Stimulated activated CD8-positive, alpha-beta memory T cell treated with anti-CD3 and anti-CD28 coated beads, Interleukin-4, amount 100 ng/mL, for 4 hours (primary cell): ENCODE measurements at places on chromosomes 13 and 19.

DNA sequence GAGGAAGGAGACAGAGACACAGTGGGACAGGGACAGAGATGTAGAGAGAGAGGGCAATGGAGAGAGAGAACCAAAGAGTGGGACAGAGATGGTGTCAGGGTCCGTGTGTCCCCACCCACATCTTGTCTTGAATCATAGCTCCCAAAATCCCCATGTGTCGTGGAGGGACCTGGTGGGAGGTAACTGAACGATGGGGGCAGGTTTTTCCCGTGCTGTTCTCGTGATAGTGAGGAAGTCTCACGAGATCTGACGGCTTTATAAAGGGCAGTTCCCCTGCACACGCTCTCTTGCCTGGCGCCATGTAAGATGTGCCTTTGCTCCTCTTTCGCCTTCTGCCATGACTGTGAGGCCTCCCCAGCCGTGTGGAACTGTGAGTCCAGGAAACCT is 7.5 kb upstream of the PLA2G4C start:
- DNase-seq = no peak

DNA sequence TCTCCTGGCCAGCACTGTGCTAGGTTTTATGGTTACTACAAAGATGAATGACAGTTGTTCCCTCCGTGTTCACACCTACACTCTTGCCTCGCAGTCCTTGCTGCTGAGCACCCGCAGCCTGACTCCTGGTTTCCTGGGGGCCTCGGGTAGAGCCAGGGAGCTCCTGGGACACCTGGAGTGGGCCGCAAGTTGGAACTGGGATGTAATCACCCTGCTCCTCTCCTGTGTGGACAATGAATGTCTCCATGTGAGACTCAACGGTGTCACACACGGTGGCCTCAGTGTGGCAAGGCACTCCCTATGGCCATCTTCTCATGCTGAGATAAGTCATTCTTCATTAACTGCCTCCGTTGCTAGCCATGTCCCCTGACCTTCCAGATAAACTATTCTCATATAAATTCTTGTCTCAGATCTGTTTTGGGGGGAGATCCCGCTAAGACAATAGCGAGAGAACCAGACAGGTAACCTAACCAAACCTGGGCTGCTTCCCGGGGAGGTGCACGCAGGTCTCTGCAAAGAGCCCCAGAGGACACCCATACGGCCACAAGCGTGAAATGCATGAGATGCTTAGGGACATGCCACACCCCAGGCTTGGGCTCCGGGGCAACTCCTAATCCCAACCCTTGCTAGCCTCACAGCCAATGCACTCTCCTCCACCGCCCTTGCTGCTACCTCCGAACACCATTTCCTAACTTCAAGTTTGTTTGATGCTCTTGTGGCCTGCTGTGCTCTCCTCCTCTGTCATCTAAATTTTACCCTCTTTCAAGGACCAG is 87.2 kb upstream of the IRS2 start:
- no peak for DNase-seq

DNA sequence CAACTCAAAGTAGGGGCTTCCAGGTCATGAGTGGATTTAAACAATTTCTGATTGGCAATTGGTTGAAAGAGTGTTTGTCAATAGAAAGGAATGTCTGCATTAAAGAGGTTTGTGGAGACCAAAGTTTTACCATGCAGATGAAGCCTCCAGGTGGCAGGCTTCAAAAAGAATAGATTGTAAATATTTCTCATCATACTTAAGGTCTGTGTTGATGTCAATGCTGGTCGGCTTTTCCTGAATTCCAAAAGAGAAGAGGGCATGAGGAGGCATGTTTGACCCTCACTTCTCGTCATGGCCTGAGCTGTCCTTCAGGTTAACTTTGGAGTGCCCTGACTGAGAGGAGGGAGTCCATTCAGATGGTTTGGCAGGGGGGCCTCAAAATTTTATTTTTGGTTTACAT is 125.4 kb upstream of the RFC3 start:
- no peak for DNase-seq

DNA sequence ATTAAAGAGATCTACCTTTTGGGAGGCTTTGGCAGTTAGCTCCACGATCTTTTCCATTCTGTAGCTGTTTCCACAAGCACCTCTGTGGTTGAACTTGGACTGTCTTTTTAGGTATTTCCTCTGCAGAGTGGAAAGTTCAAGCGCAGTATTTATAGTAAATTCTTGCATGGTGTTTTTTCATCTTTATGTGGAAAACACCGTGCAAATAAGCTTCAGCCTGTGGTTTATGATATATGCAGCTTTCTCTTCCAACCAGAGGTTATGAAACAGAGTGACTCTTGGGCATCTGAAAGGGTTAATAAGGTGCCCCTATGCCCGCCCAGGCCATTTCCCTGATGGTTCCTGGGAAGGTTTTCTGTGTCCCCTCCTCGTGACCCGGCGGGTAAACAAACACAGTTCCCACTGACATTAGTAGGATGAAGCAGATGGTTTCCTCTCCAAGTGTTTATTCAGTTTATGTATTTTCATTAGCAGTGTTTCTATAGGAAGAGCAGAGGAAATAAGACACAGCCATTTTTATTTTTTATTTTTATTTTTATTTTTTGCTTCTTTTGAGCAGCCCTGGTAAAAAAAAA is 39.7 kb upstream of the RNF113B start:
- DNase-seq = no peak

DNA sequence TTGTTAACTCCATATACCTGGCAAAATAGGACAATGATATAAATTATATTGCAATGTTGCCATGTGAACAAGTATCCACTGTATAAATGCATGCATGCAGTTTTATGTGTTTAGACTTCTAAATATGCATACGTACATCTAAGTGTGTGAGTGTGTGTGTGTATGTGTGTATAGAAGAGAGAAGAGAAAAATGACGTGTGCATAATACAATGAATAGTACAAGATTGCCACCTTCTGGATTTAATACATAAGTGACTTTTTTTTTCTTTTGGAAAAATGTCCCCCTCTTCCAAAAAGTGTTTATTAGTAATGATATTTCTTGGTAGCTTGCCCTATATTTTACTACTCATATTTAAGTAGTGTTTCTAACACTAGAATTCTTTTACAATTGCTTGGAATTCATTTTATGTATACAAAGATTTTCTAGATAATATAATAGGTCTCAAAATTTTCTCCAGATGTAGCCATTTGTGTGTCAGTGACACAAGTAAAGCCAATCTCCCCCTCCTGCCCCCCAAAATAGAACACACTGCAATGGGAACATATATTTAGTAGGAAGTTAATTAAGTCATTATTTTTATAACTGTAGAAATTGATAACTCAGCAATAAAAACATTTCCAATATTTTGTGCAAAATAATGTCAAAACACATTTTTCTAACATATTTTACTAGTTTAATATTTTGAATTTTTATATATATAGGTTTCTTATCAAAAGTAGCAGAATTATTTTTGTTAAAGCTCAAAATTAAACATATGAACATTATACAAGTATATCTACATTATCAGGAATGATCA is 783.3 kb upstream of the ATXN8OS start:
- no peak for DNase-seq

GRCh38 chr13:51916962-51917361 is 55.2 kb downstream of the CCDC70 start:
- DNase-seq = no peak

DNA sequence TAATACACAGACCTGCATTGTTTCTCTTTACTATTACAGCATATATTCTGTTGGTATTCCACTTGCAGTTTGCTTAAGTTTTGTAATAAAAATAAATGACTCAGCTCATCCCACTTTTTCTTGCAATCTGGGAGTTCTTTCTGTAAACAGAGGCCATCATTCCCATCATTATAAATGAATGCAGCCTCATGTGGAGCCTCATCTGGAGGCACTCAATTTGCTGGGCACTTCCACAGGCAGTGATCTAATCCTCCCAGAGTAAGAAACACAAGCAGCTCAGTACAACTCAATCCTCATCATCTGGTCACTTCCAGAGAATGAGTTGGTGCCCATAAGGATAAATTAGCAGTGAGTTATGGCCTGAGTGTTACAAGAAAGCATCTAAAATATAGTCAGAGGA is 2801.9 kb downstream of the PCDH9 start:
- DNase-seq = no peak

GRCh38 chr13:76917095-76917494 is 30.9 kb upstream of the KCTD12 start:
- DNase-seq = no peak

DNA sequence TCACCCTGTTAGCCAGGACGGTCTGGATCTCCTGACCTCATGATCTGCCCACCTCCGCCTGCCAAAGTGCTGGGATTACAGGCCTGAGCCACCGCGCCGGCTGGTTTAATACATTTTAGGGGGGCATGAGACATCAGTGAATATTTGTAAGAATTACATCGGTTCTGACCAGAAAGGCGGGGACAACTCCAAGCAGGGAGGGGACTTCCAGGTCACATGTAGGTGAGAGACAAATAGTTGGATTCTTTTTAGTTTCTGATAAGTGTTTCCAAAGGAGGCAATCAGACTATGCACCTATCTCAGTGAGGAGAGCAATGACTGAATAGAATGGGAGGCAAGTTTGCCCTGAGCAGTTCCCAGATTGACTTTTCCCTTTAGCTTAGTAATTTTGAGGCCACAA is 3.7 kb upstream of the ZNF552 start:
- no peak for DNase-seq

- no peak for DNase-seq
Observed at GRCh38 chr13:22893204-22893603, 287.6 kb upstream of the SGCG start.

- DNase-seq = peak; percentile 13
Observed at GRCh38 chr13:106561551-106562170, 6.3 kb downstream of the ARGLU1 start.

DNA sequence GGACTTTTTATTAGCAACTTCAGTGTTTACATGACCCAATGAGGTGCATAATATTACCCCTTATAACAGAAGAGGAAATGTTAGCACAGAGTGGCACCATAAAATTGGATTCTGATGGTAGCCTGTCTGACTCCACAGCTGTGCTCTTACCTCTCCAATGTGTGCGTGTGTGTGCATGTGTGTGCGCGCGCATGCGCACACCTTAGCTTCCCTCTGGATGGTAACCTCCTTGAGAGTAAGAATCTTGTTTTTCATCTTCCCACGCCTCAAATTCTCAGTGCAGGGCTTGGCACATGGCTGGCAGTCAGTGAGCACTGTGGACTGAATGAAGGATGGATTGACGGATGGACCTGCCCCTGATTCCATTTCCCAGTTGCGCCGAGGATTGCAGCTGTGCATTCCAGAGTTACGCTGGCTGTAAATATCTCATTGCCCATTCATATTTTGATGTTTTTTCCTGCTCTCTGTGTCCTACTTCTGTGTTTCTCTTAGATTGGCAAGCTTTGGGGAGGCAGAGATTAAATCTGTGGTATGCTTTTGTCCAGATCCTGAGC is 99.2 kb upstream of the WASF3 start:
- no peak for DNase-seq

- DNase-seq = no peak
Observed at GRCh38 chr13:75554981-75555380, 5.4 kb downstream of the UCHL3 start.

GRCh38 chr19:56404705-56405056 is 549 bp downstream of the ZNF583 start:
- DNase-seq = no peak

DNA sequence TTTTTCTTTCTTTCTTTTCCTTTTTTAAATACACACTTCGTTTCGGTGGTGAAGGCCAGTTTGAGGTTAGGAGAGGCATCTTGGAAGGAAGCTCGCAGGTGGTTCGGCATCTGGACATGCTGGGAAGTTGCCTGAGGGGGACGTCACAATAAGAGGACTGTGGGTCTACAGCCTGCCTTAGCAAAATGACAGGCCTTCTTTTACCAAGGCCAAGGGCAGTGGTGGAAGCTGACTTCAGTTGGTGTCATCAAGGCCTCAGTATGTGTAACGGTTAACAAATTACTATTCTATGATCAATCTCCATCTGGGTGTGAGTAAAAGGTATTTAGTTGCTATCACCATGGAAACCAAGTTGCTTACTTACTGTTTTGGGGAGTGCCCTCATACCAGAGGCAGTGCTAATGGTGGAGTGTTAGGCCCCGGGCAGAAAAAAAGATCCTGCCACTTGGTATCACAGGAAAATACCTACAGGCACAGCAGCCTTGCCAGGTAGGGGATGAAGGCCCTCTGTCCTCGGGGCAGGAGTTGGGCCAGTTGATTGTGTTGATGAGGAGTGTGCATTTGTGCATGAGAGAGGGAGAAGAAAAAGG is 10.3 kb downstream of the ACTN4 start:
- no peak for DNase-seq

- no peak for DNase-seq
Observed at GRCh38 chr19:2302319-2303210, 5.4 kb downstream of the LINGO3 start.

DNA sequence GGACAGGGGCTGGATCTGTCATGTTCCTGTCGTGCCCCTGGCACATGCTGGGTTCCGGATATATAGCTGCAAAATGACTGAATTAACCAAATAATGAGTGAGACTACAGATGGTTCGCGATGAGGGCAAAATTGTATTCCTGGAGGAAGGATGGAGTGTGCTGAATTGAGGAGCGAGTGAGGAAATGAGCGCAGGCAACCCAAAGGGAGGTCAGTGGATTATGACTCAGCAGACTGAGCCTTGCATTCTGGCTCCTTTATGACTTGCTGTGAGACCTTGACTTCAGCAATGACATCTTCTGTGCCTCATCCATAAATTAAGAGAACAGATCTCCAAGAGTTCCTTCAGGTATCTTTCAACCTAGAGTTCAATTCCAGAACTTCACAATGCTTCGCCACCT is 115.0 kb upstream of the CLDN10 start:
- DNase-seq = no peak

GRCh38 chr13:44815623-44816022 is 173.6 kb downstream of the NUFIP1 start:
- DNase-seq = no peak

- DNase-seq = no peak
Observed at GRCh38 chr13:47046706-47047105, 149.9 kb upstream of the HTR2A start.

- no peak for DNase-seq
Observed at GRCh38 chr19:1322198-1322981, 36.7 kb downstream of the EFNA2 start.
